Activated T-helper 9 cell treated with anti-CD3 and anti-CD28 coated beads, Interleukin-2, amount 50 U/mL, for 16 hours (primary cell): ENCODE measurements at places on chromosomes 7 and 10.

GRCh38 chr10:2340831-2341647 is 603.7 kb upstream of the ADARB2 start:
- DNase-seq = no peak

DNA sequence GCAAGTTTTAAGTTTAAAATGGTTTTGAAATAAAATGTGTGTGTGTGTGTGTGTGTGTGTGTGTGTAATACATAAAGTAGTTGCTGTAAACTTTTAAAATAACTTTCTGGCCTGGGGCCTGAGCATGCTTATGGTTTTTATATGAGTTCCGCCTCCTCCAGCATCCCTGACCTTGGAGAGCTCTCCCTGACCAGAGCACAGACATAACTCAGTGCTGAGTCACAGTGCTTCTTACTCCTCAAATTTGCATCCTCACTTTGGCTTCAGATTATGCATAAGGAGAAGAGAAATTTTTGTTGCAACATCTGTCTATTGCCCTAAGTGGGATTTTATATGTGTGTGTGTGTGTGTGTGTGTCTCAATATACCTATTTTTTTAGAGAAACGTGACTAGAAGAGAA is 200.8 kb downstream of the ELMO1 start:
- DNase-seq = no peak

- no peak for DNase-seq
These were observed 59.2 kb downstream of the PUS7 start for GRCh38 chr7:105462765-105463420.

DNA sequence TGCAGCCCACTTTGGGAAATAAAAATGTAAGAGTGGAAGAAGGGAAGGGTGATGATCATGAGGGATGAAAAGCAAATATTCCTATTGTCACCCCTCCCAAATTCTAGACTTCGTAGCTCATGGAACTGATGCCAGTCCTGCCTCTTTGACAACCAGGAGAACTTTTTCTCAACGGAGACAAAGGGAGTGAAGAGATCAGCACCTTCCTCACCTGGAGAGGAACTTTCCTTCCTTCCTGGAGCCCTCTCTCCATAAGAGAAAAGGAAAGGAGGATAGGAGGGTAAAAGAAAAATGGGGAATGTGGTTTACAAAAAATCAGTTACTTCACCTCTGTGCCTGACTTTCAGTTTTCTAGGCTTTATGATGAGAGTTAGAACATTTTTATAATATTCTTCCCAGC is 3.4 kb downstream of the TBX20 start:
- no peak for DNase-seq

- DNase-seq = no peak
These were observed 112.3 kb upstream of the EFCAB10 start for GRCh38 chr7:105693576-105693975.

DNA sequence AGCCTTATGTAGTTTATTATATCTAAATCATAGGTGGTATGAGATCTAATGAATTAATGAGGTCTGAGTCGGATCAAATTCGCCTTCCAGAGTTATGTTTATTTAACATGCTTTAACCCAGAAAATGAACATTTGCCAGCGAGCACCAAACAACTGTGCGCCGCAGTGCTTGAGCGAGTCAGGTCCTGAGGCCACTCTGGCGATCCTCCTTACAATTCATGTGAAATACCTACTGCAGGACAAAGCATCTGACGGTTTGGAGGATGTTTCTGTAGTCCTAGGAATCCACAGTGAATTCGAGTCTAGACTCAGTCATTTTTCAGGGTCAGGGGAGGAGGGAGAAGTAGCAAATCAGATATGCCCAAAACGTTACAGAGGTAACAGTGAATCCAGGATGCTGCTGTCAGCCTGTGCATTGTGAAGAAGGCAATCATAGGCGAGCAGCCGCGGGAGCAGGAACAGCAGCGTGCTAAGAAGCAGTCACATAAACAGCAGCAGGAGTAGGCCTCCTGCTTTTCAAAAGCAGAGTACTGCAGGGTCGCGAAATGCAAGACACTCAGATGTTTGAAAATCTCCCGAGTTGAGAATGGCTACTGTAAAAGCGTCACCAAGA is 120.2 kb downstream of the CACNB2 start:
- no peak for DNase-seq

- no peak for DNase-seq
These were observed 75.8 kb upstream of the CHST15 start for GRCh38 chr10:124168991-124169802.

- DNase-seq = no peak
These were observed 21.4 kb downstream of the EFCAB10 start for GRCh38 chr7:105559926-105560325.

GRCh38 chr10:53601260-53601875 is 828.8 kb upstream of the MBL2 start:
- no peak for DNase-seq

DNA sequence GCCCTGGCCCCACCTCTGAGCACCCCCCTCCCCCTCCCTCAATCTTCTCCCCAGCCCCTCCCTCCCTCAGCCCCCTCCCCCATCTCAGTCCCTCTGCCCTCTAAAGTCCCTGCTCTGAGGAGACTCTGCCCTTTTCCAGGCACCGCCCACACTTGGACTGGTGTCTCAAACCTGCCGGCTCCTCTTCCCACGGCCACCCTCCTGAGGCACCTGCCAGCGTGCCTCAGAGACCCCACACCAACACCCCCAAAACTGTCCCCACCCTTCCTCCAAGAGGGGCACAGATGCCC is 34.6 kb upstream of the HSPB1 start:
- no peak for DNase-seq

DNA sequence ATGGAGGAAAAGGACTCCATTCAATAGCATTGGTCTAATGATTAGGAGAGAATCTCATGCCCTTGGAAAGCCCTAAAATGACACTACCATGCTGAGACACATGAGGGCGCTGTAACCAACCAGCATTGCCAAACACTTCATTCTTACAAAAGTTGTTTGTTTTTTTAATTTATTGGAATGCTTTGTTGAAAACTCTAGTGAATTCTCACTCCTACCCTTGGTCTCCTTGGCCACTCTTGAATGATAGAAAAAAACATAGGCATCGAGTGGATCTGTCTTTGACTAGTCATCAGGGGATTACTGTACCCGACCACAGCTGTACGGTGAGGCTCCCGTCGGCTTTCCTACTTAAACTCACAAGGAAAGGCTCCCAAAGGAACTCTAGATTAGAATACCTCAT is 29.3 kb upstream of the ADD3 start:
- DNase-seq = peak; percentile 38

- no peak for DNase-seq
These were observed 154.4 kb downstream of the VTI1A start for GRCh38 chr10:112601214-112602090.

- no peak for DNase-seq
These were observed 26.9 kb downstream of the NOD1 start for GRCh38 chr7:30451539-30452279.

DNA sequence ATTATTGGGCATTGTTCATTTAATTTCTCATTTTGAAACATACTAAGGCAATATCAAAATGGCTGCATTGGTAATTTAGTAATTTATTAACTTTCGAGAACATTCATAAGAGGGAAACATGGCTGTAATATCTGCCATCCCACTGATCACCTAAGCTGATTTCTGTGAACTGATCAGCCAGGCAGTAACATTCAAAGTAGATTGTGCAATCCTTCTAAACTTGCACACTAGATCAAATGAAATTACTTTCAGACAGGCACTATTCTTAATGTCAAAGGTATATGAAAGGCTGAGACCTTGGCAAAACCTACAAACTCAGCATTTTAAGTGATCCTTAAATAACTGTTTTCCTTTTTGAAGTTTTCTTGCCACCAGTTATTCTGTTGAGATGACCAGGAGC is 290.7 kb downstream of the CACNA2D1 start:
- DNase-seq = no peak

DNA sequence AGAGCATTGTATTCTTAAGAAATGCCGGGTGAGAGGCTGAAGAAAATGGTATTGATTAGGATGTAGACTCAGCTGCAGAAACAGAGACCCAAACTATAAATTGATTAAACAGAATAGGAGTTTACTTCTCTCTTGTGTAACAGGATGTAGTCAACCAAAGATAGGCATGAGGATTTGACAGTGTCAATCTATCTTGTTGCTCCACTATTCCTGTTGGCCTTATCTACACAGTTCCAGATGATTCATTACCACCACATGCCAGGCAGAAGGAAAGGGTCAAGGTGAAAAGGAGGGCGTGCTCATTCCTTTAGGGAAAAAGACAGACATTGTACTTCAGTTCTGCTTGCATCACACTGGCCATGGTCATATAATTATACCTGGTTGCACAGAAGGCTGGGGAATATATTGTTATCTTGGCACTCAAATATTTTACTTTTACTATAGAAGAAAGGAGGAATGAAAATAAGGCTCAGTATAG is 11.9 kb upstream of the DMTF1 start:
- no peak for DNase-seq

- no peak for DNase-seq
These were observed 323.0 kb downstream of the GALNT17 start for GRCh38 chr7:71454981-71455380.

DNA sequence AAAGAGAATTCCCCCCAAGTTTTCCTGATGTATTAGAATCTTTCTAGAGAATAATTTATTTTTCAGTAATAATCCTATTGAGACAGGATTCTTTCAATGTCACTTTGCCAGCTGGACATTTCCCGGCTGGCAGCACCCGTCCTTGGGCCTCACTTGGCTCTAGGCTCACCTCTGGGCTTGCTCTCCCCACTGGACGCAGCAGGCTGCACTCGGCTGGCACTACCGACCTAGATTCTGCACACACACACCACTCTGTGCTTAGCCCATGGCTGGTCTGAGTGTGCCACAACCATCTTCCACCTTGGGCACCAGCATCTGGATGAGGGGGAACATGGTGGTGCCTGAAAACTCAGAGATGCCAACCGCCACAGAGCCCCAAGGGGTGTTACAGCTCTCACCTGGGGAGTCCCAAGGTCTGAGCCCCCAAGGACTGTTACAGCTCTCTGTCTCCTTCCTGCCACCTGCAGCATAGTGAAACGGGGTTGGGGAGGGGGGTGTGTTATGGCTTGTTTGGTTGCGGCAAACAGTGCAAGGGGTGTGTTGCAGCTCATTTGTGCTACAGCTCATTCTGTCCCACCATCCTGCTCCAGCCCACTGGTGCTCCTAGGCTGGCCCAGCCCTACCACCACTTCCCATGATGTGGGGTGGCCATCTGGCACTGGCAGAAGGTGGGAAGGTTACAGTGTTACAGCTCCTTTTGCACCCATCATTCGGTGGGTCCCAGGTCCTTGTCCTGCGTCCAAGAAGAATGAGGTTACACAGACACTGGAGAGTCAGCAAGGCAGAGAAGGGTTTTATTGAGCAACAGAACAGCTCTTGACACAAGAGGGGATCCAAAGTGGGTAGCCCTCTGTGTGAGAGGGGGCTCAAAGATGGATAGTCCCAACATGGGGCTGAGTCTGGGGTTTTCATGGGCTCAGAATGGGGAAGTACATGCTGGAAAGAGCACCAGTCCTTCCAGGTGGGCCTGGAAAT is 2.1 kb downstream of the GALNTL5 start:
- DNase-seq = no peak

DNA sequence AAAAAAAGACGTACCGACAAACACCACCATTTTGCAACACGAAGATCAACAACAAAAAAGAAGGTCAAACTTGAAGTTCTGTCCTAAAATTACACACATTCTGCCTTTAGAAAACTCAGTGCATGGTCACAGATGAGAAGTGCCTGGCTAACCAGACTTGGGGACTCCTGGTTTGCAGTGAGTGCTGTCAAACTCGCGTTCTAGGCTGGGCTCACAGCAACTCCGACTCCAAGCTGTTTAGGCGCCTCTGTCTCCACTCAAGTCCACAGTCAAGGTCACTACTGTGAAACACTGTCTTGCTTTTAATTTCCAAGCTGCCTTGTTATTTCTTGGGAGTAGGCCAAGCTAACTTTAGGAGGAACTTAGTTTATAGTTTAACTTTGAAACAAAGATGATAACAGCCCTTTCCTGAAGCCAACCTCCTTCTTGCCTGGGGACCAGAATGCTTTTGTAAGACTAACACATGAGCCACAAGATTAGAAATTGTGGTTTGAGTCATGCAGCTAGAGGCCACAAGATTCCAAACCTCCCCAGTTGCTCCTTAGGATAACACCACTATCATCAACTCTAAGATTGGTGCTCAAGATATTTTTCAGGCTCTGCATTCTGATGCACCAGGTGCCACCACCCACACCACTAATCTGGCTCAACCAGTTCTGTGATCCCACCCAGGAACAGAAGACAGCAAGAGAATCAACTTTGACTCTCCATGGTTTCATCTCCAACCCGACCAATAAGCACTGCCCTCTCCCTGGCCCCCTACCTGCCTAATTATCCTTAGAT is 1.1 kb upstream of the DNAAF5 start:
- DNase-seq = no peak

GRCh38 chr10:9068003-9068402 is 1013.5 kb downstream of the GATA3 start:
- DNase-seq = no peak

- DNase-seq = no peak
These were observed 28.9 kb downstream of the ADAP1 start for GRCh38 chr7:925601-926000.

- DNase-seq = no peak
These were observed 116.4 kb downstream of the ITGB8 start for GRCh38 chr7:20447021-20447650.

GRCh38 chr10:96017191-96017687 is 26.1 kb upstream of the CCNJ start:
- DNase-seq = no peak

DNA sequence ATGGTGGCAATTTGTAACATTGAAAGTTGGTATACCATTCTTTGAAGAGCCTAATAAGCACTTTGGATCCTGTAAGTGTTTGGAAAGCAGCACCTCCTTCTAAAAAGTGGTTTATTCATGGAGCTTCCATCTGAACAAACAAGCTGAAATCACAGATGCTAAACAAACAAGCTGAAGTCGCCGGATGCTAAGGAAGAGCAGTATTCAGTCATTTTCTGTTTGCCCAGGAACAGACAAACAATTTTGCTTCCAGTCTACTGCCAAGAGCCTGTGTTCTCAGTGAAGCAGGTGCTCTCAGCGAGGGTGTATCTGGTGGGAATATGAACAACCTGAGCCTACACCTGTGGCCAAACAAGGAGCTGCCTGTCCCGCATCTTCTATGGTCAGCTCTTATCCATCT is 6.3 kb downstream of the COL28A1 start:
- no peak for DNase-seq

DNA sequence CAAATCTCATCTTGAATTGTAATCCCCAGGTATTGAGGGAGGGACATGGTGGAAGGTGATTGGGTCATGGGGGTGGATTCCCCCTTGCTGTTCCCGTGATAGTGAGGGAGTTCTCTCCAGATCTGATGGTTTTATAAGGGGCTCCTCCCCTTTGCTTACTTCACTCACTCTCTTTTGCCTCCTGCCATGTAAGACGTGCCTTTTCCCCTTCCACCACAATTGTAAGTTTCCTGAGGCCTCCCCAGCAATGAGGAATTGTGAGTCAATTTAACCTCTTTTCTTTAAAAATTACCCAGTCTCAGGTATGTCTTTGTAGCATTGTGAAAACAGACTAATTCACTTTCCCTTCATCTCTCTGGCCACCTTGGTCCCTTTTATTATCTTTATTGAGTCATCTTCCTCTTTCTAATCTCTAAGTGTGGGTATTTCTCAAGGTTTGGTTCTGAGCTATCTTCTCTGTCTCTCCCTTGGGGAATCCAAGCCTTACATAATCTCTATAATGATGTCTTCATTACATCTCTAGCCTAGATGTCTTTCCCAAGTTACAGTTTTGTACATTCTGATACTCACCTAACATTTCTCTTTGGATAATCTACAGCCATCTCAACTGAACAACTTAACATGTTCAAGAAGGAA is 99.1 kb upstream of the JCAD start:
- DNase-seq = no peak

GRCh38 chr7:69739931-69740431 is 141.7 kb downstream of the AUTS2 start:
- no peak for DNase-seq
